ENCODE measurements at places on chromosomes 1 and 21. TPM values are rescaled to one million over a fixed set of nuclear protein-coding genes. Genes with fewer than 3 reads are reported as not detected.

Gene TFAP2E
- 0.26 TPM for total RNA-seq

- DNase-seq: no peak
These were observed 179.5 kb downstream of the PTPRU start for GRCh38 chr1:29415861-29416260.

Gene ARHGEF10L
- total RNA-seq: 19.6 TPM

Gene SIPA1L2
- 1.5 TPM for total RNA-seq

DNA sequence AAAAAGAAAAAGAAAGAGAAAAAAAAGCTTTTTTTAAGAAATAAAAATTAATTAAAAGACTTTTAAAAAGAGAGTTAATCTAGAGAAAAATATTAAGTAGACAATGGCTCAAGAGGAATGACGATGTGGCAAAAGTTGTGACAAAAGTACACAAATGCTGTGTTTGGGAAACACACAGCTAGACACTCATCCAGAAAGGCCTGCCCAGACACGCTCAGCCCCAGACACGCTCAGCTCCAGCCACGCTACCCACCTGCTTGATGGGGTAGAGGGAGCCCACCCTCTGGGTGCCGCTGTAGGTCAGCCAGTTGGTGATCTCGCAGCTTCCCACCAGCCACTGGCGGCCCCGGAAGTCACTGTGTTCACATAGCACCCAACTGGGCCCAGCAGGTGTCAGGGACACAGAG is 10.2 kb downstream of the CD52 start:
- DNase-seq: no peak
